Stromal cell of bone marrow (primary cell): ENCODE measurements at places on chromosomes 1 and 21.

GRCh38 chr21:19874521-19874920 lies 1123.7 kb upstream of the NCAM2 start:
- no peak for DNase-seq

DNA sequence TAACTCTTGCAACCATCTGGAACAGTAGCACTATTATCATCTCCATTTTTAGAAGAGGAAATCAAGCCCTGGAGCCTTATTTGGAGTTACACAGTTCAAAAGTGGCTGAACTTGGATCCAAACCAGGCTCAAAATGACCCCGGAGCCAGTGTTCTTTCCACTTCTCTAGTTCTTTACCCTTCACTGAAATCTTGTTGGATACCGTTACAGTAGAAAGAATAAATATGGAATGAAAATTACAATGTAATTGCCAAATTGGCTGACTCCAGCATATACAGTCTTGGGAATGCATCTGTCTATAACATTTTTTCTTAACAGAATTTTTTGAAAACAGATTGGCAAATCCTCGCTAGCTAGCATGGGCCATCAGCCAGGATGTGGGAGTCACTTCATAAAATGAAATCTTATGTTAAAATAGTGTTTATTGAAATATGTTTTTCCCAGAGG lies 261.4 kb downstream of the CTH start:
- DNase-seq = no peak

GRCh38 chr1:231318015-231318355 lies 19.7 kb downstream of the EXOC8 start:
- no peak for DNase-seq

DNA sequence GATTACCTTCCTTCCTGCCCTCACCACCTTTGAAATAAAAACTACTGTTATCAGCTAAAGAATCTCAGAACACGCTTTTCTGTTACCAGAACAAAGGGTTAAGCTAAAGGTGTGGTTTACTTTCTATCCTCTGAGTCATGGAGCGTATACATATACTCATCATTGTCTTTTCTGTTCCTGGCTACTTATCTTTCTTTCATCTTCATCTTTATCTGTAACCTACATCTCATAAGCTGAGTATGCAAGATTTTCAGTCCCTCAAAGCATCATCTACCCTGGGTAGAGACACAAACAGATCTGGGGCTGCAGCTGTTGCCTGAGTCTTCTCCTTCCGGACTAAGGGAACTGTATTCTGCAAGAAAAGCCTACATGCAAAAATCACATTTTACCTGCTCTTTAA lies 75.6 kb downstream of the LMO4 start:
- no peak for DNase-seq

DNA sequence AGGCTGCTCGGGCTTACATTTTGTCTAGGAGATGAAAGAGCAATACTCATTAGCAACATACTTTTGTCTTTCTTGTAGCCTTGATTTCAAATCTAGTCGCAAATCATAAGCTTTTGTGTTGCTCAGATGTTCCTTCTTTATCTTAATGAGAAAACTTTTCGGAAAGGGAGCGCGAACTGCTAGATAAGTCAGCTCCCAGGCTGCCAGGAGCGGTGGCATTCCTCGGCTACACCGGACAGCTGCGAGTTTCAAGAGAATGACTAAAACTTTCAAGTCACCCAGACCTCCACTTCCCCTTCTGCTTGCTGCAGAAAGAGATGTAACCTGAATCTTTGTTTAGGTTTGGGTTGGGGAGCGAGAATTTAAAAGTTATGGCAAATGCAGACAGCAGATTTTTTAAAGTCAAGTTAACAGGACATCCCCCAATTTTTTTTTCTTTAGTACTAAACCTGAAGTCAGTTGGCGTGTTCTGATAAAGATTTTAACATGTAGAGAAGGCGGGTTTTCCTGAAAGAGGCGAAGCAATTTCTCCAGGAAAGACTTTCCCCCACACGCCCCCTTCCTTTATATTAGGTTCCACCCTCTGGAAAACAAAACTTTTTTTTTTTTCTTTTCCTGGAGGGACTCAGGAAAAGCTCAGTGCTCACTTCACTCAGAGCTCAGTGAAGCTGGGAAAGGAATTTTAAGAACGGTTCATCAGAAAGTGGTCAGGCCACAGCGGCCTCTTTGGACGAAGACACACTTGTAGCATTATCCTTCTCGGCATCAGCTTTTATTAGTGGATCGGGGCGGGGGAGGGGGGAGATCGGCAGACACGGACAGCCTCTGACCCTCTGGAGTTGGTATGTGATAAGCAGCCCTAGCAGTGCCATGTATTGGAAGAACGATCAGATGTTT lies at the start of gene LHX8:
Gene LHX8 (plus strand): TSS at position 639 of the 897 bp plus-strand sequence. CDS start 2,227 bp downstream, outside the sequence.
- DNase-seq = no peak

DNA sequence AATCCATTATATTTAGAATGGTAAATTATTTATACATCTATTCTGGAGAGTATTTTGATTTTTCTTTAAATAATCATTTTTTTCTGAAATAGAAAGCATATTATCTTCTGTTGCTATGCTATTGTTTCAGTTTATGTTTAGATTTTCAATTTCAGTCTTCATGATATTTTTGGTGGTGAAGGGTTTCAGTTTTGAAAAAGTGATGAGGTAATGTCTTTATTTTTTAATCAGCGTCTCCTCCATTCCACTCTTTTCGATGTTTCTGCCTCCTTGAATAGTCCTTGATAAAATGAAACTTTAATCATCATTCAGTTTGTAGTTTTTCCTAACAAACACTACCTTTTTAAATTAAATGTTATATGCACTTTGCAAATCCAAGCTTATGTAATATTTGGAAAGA lies 428.6 kb downstream of the PTPRC start:
- no peak for DNase-seq

GRCh38 chr1:87130438-87130837 lies 198.2 kb upstream of the LMO4 start:
- DNase-seq = no peak

- DNase-seq = no peak
Observed at GRCh38 chr1:113275083-113275482, 115.2 kb upstream of the MAGI3 start.

GRCh38 chr1:28313702-28314546 lies 14.9 kb upstream of the MED18 start:
- DNase-seq = peak; percentile 13

DNA sequence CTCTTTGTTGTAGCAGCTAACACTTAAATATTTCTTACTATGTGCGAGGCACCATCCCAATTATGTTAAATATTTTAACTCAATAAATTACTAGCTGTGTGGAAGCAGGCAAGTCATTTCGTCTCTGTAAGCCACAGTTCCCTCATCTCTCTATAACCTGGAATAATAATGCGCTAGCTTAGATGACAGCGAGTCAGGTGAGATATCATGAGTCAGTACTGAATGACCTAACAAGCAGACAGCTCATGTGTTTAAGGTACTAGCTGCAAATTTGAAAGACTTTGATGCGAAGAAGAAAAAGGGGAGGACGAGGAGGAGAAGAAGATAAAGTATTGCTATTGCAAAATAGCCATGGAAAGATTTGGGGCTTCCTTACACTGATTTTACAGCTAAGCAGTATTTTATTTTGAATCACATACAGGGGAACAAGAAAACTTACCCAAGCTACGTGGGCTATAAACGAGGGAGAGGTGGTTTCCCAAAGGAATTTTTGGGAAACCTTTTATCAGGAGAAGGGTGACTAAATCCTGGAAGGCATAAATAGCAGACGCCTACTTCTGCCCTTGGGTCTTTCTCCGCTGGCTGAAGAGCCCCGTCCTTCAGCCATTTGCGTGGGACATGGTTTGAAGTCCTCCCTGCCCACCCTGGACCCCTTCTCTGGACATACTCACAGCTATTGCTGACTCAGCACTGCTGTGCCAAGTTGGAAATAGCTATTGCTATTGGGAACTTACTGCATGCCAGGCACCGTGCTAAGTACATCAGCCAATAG lies 8.9 kb downstream of the CITED4 start:
- DNase-seq = no peak

- DNase-seq = no peak
Observed at GRCh38 chr1:119227456-119227855, 87.0 kb upstream of the WARS2 start.

DNA sequence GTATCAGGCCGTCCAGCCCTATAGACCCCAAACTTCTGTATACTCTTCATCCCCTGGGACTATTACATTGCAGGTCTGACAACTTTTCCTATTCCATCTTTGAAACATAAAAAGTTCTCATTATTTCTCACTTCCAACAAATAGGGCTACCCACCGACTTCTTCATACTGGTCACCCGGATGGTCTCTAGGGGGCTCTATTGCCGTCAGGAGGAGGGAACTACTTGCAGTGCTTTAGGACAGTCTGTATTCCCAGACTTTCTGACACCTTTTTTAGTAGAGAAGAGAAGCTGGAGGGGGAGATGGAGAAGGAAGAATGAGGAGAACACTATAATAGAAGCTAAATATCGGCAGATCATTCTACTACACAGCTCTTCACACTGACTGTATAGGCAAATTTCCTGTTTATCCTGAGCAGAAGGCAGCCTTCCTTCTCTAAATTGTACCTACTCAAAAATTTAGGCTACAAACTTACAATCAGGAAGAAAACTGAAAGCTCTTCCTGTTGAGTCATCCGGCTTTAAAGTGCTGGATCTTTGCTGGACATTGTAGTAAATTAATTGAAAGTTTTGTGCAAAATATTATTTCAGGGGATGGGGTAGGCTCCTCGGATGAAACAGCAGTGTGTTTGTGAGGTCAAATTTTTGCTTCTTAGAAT lies 54.6 kb downstream of the CDC7 start:
- no peak for DNase-seq

GRCh38 chr1:115059316-115059715 lies 29.7 kb downstream of the TSHB start:
- DNase-seq = no peak

DNA sequence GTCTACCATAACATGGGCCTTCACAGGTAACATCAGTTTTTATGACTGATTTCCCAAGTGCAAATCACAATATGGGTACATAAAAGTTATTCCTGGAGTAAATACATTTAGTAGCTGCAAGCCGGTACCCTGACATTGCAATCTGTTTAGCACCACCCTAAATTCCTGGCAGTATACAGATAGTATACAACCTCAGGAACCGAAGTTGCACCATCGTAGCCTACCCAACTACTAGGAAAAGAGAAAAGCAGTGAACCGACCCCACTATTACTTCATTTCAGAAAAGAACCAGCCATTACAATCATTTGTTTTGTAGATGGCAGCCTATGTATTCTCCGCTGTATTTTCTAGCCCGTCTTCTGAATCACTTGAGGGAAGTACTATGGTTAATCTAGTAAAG lies 1.1 kb downstream of the ADIPOR1 start:
- DNase-seq = no peak

DNA sequence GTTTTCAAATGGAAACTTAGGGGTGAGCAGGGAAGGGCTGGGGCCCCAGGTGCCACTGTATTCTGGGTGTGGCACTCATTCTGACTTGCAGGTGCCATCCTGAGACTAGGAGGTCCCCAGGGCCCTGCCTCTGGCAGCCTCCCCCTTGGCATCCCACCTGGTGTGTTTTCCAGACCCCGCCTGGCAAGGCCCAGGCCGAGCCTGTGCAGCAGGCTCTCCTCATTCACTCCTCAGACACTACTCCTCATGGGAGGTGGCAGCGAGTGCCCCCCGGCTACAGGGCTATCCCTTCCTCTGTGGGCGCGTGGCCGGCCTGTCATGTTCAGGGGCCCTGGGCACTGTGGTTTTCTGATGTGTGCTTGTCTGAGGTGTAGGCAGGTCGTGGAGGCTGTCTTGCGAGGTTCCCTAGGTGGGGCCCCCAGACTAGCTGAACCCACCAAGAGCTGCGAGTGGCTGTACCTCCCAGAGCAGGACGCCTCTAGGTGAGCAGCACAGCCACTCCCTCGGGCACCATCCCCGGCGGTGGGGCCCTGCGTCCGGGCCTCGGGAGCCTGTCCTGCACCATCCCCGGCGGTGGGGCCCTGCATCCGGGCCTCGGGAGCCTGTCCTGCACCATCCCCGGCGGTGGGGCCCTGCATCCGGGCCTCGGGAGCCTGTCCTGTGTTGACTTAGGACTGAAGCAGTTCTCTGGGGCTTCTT lies 13.2 kb downstream of the SLX9 start:
- no peak for DNase-seq

GRCh38 chr1:227855687-227856086 lies 40.2 kb downstream of the PRSS38 start:
- no peak for DNase-seq

- no peak for DNase-seq
Observed at GRCh38 chr21:33089395-33090119, 19.6 kb downstream of the OLIG1 start.

GRCh38 chr1:6570100-6570499 lies 9.7 kb upstream of the ZBTB48 start:
- DNase-seq = no peak

- no peak for DNase-seq
Observed at GRCh38 chr1:112514901-112515300, 6.1 kb downstream of the WNT2B start.

- no peak for DNase-seq
Observed at GRCh38 chr21:45297869-45298268, 10.2 kb upstream of the POFUT2 start.

GRCh38 chr1:230760360-230760827 lies 13.2 kb downstream of the CAPN9 start:
- no peak for DNase-seq

GRCh38 chr21:36565540-36565939 lies 85.6 kb upstream of the CLDN14 start:
- no peak for DNase-seq

- no peak for DNase-seq
Observed at GRCh38 chr1:115126516-115126915, 37.2 kb upstream of the TSPAN2 start.

GRCh38 chr1:172851856-172852255 lies 193.0 kb downstream of the FASLG start:
- DNase-seq = no peak

- peak; percentile 31 for DNase-seq
Observed at GRCh38 chr1:229227298-229227919, 43.5 kb upstream of the RAB4A start.

GRCh38 chr1:58405660-58406059 lies 140.9 kb downstream of the OMA1 start:
- no peak for DNase-seq

DNA sequence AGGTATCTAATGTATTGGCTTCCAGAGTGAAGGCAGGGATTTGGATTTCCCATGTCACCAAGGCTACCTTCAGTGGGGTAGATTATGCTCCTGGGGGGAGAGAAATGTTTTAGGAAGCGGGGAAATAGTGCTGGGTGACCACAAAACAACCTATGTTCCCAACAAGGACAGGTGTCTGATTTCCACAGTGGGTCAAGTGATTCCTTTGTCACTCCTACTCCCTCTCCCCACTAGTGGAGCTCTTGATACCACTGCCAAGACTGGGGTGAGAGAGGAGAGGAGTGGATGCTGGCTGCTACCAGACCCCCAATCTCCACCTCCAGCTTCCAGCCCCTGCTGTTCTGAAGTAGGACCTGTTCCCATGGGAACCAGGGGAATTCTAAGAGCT lies 104.3 kb upstream of the FAM78B start:
- DNase-seq = no peak

GRCh38 chr1:219660666-219661463 lies 48.0 kb upstream of the ZC3H11B start:
- peak; percentile 83 for DNase-seq

DNA sequence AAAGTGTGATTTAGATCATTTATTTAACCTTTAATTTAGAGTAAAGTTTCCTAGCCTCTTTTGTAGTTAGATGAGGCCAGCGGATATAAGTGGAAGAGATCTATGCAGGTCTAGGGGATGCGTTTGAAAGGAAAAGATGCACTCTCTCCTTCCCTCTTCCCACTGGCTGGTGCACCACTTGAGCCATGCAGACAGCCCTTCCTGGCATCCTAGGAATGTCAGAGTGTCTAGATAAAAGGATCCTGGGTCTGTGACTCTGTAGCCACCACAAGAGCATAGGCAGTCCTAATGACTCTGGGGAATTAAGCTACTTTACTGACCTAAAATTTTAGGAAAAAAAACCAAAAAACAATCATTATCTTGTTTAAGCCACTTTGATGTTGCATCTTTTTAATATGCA lies 16.0 kb upstream of the STUM start:
- DNase-seq = no peak
